ENCODE measurements at places on chromosomes 13 and 19. TPM values are rescaled to one million over a fixed set of nuclear protein-coding genes. Genes with fewer than 3 reads are reported as not detected.

DNA sequence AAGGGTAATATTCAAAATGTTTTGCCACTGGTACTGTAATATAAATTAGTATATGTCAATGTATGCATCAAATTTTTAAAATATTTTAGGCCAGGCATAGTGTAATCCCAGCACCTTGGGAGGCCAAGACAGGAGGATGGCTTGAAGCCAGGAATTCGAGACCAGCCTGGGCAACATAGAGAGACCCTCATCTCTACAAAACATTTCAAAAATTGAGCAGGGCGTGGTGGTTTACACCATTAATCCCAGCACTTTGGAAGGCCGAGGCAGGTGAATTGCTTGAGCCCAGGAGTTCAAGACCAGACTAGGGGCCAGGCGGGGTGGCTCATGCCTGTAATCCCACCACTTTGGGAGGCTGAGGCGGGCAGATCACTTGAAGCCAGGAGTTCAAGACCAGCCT is 14.1 kb upstream of the STRN4 start:
- no peak for DNase-seq

GRCh38 chr13:70960841-70961443 is 852.7 kb upstream of the KLHL1 start:
- no peak for DNase-seq

GRCh38 chr13:35675651-35676050 is 199.2 kb upstream of the MAB21L1 start:
- no peak for DNase-seq

DNA sequence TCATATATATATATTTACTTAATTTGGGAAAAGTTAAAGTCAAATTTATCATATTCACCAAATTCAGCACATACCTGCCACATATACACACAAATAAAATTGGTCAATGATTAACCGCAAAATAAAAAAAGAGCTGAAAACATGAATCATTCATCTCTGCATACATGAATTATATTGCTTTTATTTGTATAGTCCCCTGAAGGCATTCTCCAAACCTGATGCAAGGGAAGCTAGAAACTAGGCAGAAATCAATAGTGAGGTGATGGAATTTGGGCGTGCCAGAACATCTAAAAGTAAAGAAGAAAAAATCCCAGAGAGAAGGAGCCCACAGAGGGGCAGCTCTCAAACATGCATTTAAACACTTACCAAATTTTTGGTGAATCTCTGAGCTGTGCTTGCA is 60.1 kb downstream of the UFM1 start:
- DNase-seq = no peak

DNA sequence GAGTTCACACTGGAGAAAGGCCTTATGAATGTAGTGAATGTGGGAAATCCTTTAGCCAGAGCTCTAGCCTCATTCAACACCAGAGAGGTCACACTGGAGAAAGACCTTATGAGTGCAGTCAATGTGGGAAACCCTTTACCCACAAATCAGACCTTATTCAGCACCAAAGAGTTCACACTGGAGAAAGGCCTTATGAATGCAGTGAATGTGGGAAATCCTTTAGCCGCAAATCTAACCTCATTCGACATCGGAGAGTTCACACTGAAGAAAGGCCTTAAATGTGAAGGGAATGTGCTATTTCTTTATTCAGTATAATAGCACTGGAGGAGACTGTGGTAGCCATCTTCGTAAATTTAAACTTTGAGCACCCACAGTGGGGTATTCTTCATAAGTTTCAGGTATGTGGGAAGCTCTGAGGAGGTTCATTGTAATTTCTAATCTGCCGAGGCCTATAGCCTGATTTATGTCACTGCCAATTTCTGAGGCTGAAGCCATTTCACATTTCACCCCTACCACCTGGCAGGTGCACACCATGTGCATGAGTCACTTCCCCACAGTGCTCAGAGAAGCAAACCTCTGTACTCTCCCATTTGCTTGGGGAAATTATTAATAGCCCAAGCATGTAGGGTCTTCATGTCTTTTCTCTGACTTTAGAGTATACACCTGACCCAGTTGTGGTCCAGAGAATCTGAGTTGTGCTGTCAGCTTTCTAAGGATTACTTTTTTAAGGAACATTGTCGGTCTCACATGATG is 6.4 kb downstream of the ZNF551 start:
- no peak for DNase-seq

DNA sequence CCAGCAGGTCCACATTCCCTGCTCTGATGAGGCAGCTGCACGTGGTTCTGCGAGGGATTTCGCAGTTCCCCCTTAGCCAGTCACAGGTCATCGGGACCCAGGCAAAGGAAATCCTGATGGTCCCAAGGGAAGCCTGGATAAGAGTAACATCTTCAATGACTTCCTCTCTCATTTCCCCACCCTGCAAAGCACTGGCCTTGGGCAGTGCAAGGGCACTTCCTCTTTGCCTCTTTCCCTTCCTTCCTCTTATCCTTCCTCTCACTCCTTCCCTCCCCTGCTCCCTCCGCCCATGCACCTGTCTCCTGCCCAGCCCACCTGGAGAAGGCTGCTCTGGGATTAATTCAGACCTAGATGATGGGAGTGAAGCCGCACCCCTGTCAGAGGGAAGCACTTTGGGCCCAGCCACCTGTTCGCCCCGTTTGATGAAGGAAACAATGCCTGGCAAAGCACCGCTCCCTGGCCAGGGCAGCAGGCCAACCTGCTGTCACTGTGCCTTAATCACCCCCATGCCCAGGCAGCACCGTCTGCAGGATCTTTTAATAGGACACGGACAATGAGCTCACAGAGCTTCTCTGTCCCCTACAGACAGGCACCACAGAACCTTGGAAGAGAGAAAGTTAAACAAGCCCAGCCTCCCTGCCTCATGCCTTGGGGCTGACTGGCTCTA is 113.5 kb upstream of the PABPC3 start:
- no peak for DNase-seq

- DNase-seq = no peak
These were observed 79.1 kb downstream of the DNAJC3 start for GRCh38 chr13:95756072-95756471.

DNA sequence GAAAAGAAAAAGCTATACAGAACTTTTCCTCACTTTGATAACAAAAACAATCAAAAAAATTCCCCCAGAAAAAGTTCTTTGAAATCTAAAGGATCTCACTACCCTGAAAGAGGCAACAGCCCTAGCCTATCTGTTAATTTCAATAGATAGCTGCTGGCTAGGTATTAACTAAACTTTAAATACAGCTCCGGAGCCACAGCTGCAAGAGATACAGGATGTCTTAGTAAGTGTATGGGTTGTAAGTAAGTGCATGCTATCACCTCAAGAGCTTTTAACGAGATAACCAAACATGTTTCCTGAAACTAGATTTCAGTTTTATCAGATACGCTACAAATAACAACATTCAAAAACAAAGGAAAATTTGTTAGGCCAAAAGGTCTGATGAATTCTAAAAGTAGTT is 148.4 kb downstream of the KLF12 start:
- DNase-seq = no peak

Gene SLC6A16
- polyA plus RNA-seq = 1.6 TPM

DNA sequence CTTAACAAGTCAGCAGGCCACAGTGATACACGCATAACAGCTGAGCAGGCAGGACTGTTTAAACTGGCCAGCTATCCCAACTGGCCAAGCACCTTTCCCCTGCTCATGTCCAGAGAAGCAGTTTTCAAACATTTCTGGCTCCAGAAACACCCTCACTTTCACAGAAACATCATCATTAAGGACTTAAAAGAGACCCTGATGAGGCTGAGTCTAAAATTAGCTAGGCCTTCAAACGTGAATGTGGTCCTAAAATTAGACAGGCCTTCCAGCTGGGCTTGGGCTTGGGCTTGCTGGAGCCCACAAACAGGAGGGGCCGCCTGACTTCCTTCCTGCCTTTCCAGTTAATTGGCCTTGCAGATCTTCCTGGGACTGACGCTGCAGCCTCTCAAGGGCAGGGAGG is 334.2 kb downstream of the DNAJC15 start:
- DNase-seq = no peak

DNA sequence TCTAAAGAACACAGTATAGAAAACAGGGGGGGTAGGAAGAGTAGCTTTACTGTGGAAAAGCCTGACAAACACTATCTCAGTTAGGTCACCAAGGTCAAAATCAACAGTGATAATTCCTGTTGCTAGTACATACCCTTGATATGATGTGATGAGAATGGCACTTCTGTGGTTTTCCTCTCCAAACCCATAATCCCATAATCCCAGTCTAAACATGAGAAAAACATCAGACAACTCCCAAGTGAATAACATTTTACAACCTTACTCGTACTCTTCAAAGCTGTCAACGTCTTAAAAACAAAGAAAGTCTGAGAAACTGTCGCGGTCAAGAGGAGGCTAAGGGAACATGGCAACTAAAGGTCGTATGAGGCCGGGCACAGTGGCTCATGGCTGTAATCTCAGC is 137.6 kb downstream of the FOXO1 start:
- DNase-seq = no peak

GRCh38 chr19:18596752-18597157 is 8.2 kb downstream of the REX1BD start:
- no peak for DNase-seq

Gene ACP4
- not detected for polyA plus RNA-seq

- no peak for DNase-seq
These were observed 56.4 kb downstream of the ZDHHC20 start for GRCh38 chr13:21402586-21403307.

Gene CEACAM20
- not detected for polyA plus RNA-seq

- DNase-seq = no peak
These were observed 306 bp downstream of the SUGT1 start for GRCh38 chr13:52652980-52653303.

Gene MUC16
- polyA plus RNA-seq = not detected

Gene KLK15
- not detected for polyA plus RNA-seq

- no peak for DNase-seq
These were observed at the start of gene DMRTC2 for GRCh38 chr19:41845001-41845050. DMRTC2 (plus strand) TSS chr19:41845042; CDS start chr19:41847429, 2,387 bp downstream.

Gene SWSAP1
- polyA plus RNA-seq = 0.89 TPM

All from AG04450 (cell line).